Cardiac muscle cell (in vitro differentiated cells and primary cell): ENCODE measurements at places on chromosomes 12 and 14. TPM values are rescaled to one million over a fixed set of nuclear protein-coding genes. Genes with fewer than 3 reads are reported as not detected.

- H3K27me3 ChIP-seq = no peaks in the 10 kb centered on the region
- H3K27ac ChIP-seq = no peak overlapping the region
- no peak for DNase-seq
- H3K36me3 ChIP-seq = no peaks in the 10 kb centered on the region
These were observed 305.5 kb downstream of the AEBP2 start for GRCh38 chr12:19744705-19745218.

DNA sequence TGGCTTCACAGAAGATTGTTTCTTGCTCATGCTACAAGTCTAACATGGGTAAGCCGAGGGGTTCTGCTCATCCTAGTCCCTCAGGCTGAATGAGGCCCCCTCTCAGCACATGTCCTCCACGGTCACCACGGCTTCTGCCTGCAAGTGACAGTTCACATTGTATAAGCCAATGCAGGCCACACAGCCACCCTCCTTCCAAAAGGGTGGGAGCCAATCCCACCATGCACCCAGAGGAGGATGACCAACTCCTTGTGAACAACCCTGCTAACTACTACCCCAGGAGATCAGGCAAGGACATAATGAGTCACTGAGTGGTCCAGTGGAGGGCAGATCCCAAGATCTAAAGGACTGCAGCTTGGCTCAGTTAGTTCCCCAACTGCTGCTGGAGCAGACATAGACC lies 6.1 kb downstream of the SPRING1 start:
- H3K4me3 ChIP-seq = no peak overlapping the region
- H3K4me1 ChIP-seq = peaks cover 3% of the 10 kb centered on the region
- peaks cover 5% of the 10 kb centered on the region for H3K36me3 ChIP-seq

GRCh38 chr12:112190231-112191025 lies 65.1 kb downstream of the TRAFD1 start:
- peaks cover 47% of the 10 kb centered on the region for H3K36me3 ChIP-seq
- DNase-seq = no peak
- H3K4me3 ChIP-seq = no peak overlapping the region
- H3K27me3 ChIP-seq = no peaks in the 10 kb centered on the region
- H3K27ac ChIP-seq = no peak overlapping the region

DNA sequence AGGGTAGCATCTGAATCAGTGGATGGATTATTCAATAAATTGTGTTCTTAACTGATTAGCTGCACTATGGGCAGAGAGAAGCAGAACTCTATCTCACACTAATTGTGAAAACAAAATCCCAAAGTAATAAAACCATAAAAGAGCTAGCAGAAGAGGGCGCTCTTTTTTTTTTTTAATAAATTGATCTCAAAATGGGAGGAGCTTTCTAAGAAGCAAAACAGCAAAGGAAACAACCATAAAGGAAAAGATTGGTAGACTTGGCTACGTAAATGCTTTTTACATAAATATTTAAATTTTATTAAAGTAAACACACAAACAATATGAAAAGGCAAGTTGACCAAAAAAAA lies 1.5 kb upstream of the TM7SF3 start:
- H3K27me3 ChIP-seq = no peaks in the 10 kb centered on the region
- no peaks in the 10 kb centered on the region for H3K36me3 ChIP-seq
- H3K4me3 ChIP-seq = no peak overlapping the region

Gene ABCD2
- 0.14 and 0.15 TPM in 2 replicates for total RNA-seq

DNA sequence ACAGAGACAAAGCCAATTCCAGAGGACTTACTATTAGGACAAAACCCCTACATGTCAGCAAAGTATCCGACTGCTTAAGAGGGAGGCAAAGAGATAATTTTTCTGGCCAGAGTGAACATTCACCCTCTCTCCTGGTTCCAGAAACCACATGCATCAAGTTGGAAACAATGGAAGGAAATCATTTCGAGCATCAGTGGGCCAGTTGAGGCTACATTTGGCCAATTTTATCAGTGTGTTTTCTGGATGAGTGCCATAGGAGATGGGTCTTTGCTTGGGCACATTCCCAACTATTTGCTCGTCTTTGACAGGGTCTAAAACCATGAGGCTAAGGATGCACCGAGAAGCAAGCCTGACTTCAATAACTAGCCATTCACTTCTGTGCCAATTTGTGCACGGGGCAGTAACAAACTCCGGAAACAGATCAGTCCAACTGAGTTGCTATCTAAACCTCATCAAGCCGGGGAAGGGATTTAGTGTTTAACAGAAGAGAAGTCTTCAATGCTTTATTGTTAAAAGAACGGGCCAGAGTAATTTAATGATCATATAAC lies 17.4 kb downstream of the EGLN3 start:
- peaks cover 3% of the 10 kb centered on the region for H3K36me3 ChIP-seq
- H3K4me1 ChIP-seq = peaks cover 42% of the 10 kb centered on the region
- DNase-seq = peak; percentile 62
- H3K27me3 ChIP-seq = no peaks in the 10 kb centered on the region

- H3K4me1 ChIP-seq = no peaks in the 10 kb centered on the region
- DNase-seq = no peak
- no peak overlapping the region for H3K27ac ChIP-seq
- no peaks in the 10 kb centered on the region for H3K27me3 ChIP-seq
- H3K4me3 ChIP-seq = no peak overlapping the region
These were observed 23.1 kb downstream of the NTF3 start for GRCh38 chr12:5455045-5455444.

DNA sequence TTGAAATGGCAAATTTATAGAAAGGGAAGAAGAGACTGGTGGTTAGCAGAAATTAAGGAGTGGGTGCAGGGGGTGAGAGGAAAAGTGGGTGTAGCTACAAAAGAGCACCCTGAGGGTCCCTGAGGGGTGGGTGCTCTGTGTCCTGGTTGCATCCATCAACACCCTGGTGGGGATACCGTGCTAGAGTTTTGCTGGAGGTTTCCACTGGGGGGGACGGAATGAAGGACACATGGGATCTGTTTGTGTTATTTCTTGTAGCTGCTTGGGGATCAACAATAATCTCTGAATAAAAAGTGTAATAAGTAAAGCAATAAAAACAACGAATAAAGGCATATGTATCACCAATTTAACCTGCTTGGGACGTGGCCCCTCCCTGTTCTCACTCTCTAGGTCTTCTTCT lies 175.3 kb downstream of the KIF26A start:
- DNase-seq = no peak
- H3K27ac ChIP-seq = no peak overlapping the region
- H3K4me3 ChIP-seq = no peak overlapping the region
- H3K36me3 ChIP-seq = no peaks in the 10 kb centered on the region
- H3K27me3 ChIP-seq = no peaks in the 10 kb centered on the region

DNA sequence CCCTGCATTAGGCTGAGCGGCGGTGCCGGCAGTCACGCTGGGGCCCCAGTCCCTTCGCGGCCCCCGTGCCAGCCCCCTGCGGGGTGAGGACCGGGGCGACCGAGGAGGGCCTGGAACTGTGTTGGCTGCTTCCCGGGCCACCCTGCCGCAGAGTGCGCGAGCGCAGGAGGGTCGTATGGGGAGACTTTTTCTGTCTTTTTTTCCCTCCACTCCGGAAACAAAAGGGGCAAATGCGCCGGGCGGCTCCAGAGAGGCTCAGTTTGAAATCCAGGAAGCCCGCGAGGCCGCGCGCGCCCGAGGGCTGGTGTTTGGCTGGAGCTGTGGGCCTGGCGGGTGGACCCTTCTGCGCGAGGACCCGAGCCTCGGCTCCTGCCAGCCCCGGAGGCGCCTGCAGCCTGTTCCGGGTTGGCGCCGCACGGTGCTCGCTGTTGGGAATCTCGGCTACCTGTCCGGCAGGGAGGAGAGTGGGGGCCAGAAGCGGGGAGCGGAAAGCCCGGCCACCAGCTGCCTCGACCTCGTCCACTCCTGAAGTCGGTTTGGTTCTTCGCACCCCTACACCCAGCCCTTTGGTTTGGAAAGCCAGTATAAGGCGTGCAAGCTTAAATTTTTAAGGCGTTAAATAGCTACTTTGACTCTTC lies 638 bp downstream of the PLEKHG3 start:
- peaks cover 55% of the 10 kb centered on the region for H3K4me1 ChIP-seq
- H3K36me3 ChIP-seq = no peaks in the 10 kb centered on the region
- H3K27ac ChIP-seq = peak overlapping the region; percentile 84

- H3K27me3 ChIP-seq = no peaks in the 10 kb centered on the region
- H3K4me3 ChIP-seq = no peak overlapping the region
- H3K36me3 ChIP-seq = no peaks in the 10 kb centered on the region
- H3K4me1 ChIP-seq = no peaks in the 10 kb centered on the region
- DNase-seq = no peak
These were observed 592.0 kb downstream of the KCNH5 start for GRCh38 chr14:62453226-62453625.

DNA sequence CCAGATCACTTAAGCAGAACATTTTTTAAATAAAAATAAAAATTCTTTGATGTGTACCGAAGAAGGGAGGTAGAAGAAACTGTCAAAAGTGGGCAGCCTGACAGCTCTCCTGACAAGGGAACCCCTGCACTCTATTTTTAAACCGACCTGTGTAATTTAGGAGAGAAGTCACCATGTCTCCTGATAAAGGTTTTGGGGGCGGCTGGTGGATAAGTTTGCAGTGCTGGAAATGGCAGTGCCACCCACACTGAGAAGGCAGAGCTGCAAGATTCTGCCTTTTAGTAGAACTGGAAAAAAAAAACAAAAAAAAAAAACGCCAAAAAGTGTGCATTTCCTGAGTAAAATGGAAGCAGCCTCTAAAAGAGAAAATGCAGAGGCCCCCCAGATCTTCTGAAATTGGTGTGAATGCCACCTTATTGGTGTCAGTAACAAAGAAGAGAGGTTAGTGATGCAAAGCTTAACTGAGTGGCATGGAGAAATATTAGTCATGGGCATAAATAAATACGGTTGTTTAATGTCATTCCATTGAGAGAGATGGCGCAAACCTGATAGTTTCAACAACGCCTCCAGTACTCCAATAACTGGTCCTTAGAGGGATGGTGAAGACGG lies 24.7 kb downstream of the DUSP6 start:
- H3K27me3 ChIP-seq = no peaks in the 10 kb centered on the region
- peak overlapping the region; percentile 10 for H3K4me3 ChIP-seq
- peaks cover 42% of the 10 kb centered on the region for H3K4me1 ChIP-seq
- H3K36me3 ChIP-seq = peaks cover 6% of the 10 kb centered on the region
- peak; percentile 49 for DNase-seq

DNA sequence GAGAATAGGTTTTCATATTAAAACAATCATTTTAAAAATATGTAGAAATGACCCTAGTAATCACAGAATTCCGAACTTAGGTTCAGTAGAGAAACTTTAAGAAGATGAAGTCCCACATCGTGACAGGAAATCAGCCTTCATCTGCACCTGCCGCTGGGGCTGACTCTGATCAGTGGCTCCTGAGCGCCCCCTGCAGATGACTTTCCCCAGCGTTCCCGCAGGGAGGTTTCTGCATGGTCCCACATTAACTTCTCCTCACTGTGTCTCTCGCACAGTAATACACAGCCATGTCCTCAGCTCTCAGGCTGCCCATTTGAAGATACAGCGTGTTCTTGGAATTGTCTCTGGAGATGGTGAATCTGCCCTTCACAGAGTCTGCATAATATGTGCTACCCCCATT lies 1131.1 kb downstream of the TMEM121 start:
- H3K36me3 ChIP-seq = no peaks in the 10 kb centered on the region
- H3K4me3 ChIP-seq = no peak overlapping the region
- no peak for DNase-seq
- no peaks in the 10 kb centered on the region for H3K27me3 ChIP-seq
- no peaks in the 10 kb centered on the region for H3K4me1 ChIP-seq

DNA sequence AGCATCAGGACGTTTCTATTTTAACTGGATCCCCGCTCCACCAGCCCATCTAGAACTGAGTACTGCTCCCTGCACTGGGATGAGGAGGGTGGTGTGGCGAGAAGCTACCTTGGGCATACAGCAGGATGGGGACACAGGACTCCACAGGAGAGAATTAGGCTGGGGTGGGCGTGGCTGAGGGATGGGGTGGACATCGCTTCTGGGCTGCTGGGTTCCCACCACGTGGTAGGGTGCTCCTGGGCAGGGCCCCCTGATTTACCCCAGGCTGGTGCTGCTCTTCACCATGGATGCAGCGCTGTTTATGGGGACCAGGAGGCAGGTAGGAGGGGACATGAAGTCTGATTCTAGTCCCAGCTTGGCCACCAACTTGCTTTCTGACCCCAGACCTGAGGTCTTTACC lies 41.9 kb downstream of the VDR start:
- H3K4me3 ChIP-seq = no peak overlapping the region
- no peaks in the 10 kb centered on the region for H3K4me1 ChIP-seq
- H3K27ac ChIP-seq = no peak overlapping the region
- H3K27me3 ChIP-seq = no peaks in the 10 kb centered on the region
- H3K36me3 ChIP-seq = no peaks in the 10 kb centered on the region
- DNase-seq = no peak

DNA sequence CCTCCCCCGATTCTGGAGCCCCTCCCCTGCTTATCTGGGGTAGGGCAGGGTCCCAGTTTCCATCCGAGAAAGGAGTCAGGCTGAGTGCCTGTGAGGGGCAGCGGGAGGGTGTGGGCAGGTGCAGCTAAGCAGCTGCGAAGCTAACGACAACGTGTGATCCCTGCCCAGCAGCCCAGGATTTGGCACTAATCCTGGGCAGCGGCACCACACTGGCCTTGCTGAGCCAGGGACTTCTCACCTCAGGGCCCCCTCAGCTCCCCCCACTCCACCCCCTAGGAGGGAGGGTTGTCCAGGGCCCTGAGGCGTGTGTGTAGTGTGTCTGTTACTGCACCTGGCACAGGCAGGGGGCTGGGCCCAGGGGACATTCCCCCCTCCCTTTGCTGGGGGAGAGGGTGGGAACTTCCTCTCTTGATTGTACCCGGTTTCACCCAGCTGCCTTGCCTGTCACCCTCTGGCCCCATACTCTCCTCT lies 1.8 kb downstream of the SMIM41 start:
- H3K36me3 ChIP-seq = no peaks in the 10 kb centered on the region
- H3K4me3 ChIP-seq = no peak overlapping the region
- peaks cover 19% of the 10 kb centered on the region for H3K4me1 ChIP-seq
- no peak for DNase-seq
- no peaks in the 10 kb centered on the region for H3K27me3 ChIP-seq

GRCh38 chr14:75562489-75562888 lies 15.9 kb upstream of the FLVCR2 start:
- no peaks in the 10 kb centered on the region for H3K36me3 ChIP-seq
- peaks cover 8% of the 10 kb centered on the region for H3K4me1 ChIP-seq
- no peak for DNase-seq
- no peak overlapping the region for H3K4me3 ChIP-seq
- H3K27ac ChIP-seq = no peak overlapping the region

Gene LTBP2
- 4.4 and 5.4 TPM in 2 replicates for total RNA-seq

Gene TAS2R14
- total RNA-seq = 1.2 and 3.2 TPM in 2 replicates

DNA sequence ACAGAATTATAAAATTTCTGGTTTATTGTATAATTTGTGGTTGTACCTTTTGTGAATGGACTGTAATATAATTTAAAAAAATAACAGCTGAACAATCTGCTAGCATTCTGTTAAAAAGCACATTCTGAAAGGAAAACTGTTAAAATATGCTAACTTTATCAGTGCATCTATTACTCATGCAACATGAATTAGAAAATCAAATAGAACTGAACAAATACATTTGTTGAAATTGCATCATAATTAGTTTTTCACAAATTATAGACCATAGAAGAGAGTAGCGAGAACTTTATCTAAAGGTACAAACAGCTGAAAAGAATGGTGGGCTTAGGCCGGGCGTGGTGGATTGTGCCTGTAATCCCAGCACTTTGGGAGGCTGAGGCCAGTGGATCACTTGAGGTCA lies 33.0 kb downstream of the PTPN21 start:
- H3K4me3 ChIP-seq = no peak overlapping the region
- DNase-seq = peak; percentile 32
- H3K27ac ChIP-seq = no peak overlapping the region
- H3K36me3 ChIP-seq = no peaks in the 10 kb centered on the region
- H3K27me3 ChIP-seq = no peaks in the 10 kb centered on the region
- no peaks in the 10 kb centered on the region for H3K4me1 ChIP-seq

Gene CPNE8
- total RNA-seq = 0.60 and 0.81 TPM in 2 replicates
